ENCODE measurements at places on chromosomes 2 and 18.

DNA sequence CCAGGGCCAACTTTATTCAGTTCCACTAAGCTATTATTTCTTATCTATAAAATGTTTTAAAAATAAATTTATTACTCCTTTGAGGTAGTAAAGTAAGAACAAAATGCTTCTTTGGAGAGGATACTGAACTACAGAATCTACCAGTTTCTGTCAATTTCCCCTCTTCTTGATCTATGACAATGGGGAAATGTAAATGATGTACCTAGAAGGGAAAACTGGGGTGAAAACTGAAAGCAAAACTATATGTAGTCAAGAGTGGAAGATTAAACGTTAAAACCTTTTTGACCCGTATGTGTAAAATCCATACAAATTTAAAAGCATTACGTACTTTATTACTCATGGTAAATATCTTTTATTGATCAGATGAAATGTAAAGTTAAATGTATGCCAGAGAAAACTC, 1287.8 kb upstream of the TMEFF2 start:
- no peak for DNase-seq

DNA sequence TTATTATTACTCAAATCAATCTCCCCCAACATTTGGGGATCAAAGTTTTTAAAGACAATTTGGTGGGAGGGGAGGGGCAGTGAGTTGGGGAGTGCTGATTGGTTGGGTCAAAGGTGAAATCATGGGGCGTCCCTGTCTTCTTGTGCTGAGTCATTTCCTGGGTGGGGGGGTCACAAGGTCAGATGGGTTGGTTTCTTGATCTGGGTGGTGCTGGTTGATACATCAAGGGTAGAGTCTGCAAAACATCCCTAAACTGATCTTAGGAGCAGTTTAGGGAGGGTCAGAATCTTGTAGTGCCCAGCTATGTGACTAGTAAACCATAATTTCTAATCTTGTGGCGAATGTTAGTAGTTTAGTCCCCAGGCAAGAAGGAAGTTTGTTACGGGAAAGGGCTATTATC, 67.4 kb downstream of the MOGAT1 start:
- no peak for DNase-seq

GRCh38 chr2:164190700-164191099, 430.6 kb downstream of the GRB14 start:
- DNase-seq = no peak

- no peak for DNase-seq
Observed at GRCh38 chr2:113132414-113133021, 5.1 kb downstream of the IL1RN start.

- DNase-seq = no peak
Observed at GRCh38 chr2:152519581-152519952, 184.6 kb downstream of the FMNL2 start.

- no peak for DNase-seq
Observed at GRCh38 chr2:10529611-10530010, 81.5 kb upstream of the ODC1 start.

DNA sequence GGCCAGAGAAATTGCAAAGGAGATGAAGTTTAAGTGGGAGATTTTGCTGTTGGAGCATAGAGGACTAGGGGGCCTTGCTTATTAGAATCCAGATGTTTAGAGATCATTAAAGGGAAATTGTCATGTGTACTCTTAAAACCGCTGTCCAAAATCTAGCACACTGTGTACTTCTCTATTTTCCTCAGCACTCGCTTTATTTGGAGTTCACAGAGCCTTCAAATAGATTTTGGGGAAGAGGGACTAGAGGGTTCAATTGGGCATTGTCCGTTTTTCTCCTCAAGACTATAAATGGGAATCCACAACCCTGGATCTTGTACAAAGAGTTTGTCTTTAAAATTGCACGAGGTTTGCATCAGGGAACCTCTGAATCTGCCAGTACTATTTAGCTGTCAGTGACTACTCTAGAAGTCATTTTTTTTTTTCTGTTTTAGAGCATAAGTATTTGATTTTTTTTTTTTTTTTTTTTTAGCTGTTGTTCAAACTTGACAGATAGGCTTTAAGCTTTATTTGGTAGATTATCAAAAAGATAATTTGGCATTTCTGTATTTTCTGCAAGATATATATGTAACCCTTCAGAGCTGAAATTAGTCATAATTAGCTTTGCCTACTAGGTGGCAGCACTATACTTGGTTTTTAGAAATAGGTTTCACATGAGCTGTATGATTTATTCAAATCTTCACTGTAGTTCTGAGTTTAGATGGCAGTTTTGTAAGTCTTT, 14.2 kb downstream of the PMS1 start:
- DNase-seq = no peak

GRCh38 chr2:200296118-200296517, 10.4 kb upstream of the SPATS2L start:
- no peak for DNase-seq

DNA sequence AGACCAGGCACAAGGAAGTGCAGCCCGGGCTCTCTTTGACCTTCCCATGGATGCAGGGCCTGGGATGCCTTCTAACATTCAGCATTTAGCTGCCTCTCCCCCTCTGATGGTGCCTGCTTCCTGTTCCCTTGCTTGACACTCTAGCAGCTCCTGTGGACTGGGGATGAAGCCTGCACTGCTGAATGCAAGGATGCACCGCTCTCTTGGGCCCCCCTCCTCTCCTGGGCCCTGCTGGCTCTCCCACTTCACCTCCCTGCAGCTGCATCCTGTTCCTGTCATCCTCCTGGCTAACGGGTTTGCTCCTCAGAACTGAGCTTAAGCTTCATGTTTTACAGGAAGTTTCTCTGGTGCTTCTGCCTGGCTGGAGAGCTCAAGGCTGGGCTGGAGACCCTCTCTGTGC, 254.1 kb downstream of the TSN start:
- DNase-seq = no peak

DNA sequence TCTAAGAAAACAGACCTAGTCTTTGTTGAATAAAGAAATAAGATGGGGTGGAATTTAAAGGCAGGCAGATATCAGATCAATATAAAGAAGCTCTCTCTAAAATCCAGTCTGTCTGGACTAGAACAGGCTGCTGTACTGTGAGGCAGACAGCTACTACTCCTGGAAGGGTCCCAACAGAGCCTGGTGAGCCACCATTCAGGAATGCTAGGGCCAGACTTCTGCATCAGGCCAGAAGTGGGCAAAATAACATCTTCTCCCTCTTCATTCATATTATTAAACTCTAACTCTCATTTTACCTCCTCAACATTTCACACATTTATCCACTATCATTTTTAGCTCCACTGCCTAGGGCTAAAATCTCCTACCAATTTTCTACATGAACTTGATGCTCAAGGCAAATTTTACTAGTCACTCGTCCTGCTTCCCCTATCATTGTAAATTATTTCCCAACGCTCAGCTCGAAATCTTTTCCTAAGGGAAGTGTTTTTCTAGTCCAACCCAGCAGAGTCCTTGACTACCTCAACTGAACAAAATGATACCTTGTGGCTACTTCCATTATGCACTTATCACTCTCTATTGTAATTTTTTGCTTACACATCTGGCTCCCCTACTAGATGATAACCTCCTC, 45.2 kb upstream of the GLS start:
- DNase-seq = no peak

All from iPS DF 19.7 (cell line).